ENCODE measurements at places on chromosomes 2 and 18. TPM values are rescaled to one million over a fixed set of nuclear protein-coding genes. Genes with fewer than 3 reads are reported as not detected.

The IL36G gene
- polyA plus RNA-seq, result not detected

DNA sequence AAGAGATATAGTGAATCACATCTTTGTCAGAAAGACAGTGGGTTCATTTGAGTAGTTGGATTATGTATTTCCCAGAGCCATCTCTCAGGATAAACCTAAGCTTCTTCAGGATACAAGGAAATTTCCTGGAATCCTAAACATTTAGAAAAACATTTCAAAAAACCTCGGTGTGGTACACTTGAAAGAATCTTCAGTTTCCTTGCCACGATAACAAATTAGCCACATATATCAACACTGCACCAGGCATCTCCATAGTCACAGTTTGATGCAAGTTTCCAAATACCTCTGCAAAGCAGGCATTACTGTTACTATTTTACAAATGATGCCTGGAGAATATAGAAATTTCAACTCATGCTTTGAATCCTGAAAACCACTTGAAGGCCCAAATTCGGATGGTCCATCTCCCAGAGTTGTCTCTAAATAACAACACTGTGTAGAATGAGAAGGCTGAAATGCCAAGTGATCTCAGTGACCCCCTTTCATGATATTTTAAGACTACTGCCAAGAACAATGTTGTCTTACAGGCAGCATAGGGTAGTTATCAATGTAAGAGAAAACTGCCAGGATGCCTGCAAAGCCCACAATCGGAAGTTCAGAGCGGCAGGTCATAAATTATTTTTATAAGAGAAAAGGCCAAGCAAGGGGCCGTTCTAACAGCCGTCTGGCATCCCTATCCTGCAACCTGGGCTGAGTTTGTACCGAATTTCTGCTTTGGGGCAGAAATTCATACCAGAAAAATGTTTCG is 307.9 kb downstream of the TXNL1 start:
- H3K36me3 ChIP-seq, result no peaks in the 10 kb centered on the region
- no peaks in the 10 kb centered on the region for H3K4me1 ChIP-seq
- H3K27me3 ChIP-seq, result no peaks in the 10 kb centered on the region

- H3K36me3 ChIP-seq, result no peaks in the 10 kb centered on the region
- H3K4me3 ChIP-seq, result no peak overlapping the region
- H3K27ac ChIP-seq, result no peak overlapping the region
- H3K4me1 ChIP-seq, result no peaks in the 10 kb centered on the region
These were observed 38.0 kb downstream of the KIF5C start for GRCh38 chr2:148913061-148913460.

DNA sequence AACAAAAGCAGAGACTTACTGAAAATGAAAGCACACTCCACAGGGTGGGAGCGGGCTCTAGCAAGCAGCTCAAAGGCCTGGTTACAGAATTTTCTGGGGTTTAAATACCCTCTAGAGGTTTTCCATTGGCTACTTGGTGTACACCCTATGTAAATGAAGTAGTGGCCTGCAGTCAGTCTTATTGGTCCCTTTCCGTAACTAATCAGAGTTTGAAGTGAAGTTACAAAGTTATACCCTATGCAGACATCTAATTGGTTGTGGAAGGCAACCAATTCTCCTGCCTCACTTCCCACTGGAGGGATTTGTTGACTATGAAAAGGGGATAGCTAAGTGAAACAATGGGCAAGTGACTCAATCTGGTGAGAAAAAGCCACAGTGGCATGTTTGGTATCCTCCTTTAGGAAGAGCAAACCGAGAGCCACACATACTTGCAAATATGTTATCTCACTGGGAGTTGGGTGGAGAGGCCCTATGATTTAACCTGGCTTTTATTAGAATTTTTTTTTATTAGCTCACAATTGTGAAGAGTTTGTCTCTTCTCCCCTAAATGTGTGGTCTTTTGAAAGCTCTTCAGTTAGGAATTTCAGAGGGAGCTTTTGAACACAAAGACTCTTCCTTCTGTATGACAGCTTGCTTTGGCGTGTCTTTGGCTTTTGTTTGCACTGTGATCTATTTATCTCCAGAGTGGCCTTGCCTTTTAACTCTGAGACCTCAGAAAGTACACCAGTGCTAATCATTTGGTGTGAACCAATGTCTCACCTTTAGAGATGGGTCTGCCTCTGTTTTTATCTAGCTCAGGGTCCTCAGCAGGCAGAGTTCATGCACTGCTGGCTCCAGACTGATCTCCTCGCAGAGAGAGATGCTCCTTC is 69.6 kb downstream of the MAP4K4 start:
- no peak for DNase-seq
- no peaks in the 10 kb centered on the region for H3K27me3 ChIP-seq
- H3K4me1 ChIP-seq, result peaks cover 79% of the 10 kb centered on the region
- H3K36me3 ChIP-seq, result no peaks in the 10 kb centered on the region

DNA sequence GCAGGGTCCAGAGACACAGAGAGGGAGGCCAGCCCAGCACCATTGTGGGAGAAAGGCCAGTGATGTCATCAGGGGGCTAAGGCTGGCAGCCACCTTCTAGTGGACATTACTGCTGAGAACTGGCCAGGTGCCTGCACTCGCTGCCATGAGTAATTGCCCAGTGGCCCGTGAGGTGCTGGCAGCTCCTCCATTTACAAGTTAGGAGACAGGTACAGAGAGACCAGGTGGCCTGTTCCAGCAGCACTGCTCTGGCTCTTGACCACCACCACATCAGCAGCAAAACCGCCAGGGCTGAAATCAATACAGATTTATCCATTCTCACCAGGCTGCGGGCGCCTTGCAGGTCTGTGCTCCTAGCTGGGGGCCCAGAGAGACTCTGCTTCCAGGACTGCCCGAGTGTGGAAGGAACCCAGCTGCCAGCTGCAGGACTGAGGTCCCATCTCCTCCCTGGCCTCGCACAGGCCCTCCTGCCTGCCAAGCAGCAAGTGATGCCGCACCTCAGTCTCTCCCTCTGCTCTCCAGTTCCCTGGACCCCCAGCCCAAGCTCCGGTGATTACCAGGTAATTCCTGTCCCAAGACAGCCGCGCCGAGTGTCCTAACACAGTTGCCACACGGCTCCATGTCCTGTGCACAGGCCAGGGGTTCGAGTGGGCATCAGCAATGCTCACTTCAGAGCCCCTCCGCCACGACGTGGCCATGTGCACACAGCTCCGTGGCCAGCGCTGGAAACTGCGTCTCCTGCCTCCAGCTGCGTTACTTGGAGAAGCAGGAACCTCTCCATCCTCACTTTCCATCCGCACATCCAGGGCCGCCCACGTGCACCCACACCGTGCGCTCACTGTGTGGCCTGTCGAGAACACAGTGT is 101.0 kb upstream of the CTDP1 start:
- H3K27ac ChIP-seq, result no peak overlapping the region
- H3K36me3 ChIP-seq, result no peaks in the 10 kb centered on the region
- H3K4me3 ChIP-seq, result no peak overlapping the region

DNA sequence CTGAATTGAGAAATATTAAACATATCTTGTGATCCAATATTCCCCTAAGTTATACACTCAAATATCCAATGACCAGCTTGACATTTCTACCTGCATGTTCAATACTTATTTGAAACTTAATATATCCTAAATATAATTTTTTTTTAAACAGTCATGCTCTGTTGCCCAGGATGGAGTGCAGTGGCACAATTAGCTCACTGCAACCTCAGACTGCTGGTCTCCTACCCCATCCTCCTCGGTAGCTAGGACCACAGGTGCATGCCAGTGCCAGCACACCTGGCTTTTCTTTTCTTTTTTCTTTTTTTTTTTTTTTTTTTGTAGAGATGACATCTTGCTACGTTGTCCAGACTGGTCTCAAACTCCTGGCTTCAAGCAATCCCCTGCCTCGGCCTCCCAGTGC is 4.2 kb downstream of the KYNU start:
- H3K4me1 ChIP-seq, result no peaks in the 10 kb centered on the region
- no peak overlapping the region for H3K4me3 ChIP-seq
- no peak for DNase-seq
- H3K36me3 ChIP-seq, result no peaks in the 10 kb centered on the region
- no peak overlapping the region for H3K27ac ChIP-seq
- no peaks in the 10 kb centered on the region for H3K27me3 ChIP-seq

- H3K4me3 ChIP-seq, result no peak overlapping the region
- no peak for DNase-seq
- no peaks in the 10 kb centered on the region for H3K36me3 ChIP-seq
- no peaks in the 10 kb centered on the region for H3K4me1 ChIP-seq
- no peak overlapping the region for H3K27ac ChIP-seq
These were observed 44.5 kb upstream of the RMND5A start for GRCh38 chr2:86675511-86676015.

- H3K27me3 ChIP-seq, result no peaks in the 10 kb centered on the region
- H3K27ac ChIP-seq, result no peak overlapping the region
- no peak for DNase-seq
- H3K4me3 ChIP-seq, result no peak overlapping the region
- H3K4me1 ChIP-seq, result no peaks in the 10 kb centered on the region
- H3K36me3 ChIP-seq, result no peaks in the 10 kb centered on the region
These were observed 66.3 kb downstream of the SP110 start for GRCh38 chr2:230153390-230153976.
